ENCODE measurements at places on chromosomes 1 and 21.
A peak's percentile ranks its signal among the peaks of the same experiment; 100 is the strongest.

- DNase-seq, result no peak
Observed at GRCh38 chr1:202072211-202072765, 50.4 kb upstream of the GPR37L1 start.

DNA sequence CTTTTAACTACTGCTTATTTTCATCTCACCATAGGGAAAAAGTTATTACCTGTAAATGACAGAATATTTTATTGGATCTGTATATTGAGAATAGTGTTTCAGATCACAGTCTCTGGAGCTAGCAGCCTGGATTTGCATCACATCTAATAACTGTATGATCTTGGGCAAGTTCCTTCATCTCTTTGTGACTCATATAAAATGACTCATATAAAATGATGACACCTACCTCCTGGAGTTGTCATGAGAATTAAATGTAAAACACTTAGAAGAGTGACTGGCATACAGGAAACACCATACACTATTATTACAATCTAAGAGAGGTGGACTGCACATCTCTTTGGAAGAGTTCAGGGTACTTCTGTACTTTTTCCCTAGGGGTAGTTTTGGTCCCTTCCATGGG, 421.3 kb downstream of the NEGR1 start:
- no peak for DNase-seq

- DNase-seq, result no peak
Observed at GRCh38 chr1:5151511-5151910, 497.1 kb downstream of the AJAP1 start.

- DNase-seq, result peak; percentile 87
Observed at GRCh38 chr1:156122519-156123355, 8.2 kb downstream of the LMNA start.

DNA sequence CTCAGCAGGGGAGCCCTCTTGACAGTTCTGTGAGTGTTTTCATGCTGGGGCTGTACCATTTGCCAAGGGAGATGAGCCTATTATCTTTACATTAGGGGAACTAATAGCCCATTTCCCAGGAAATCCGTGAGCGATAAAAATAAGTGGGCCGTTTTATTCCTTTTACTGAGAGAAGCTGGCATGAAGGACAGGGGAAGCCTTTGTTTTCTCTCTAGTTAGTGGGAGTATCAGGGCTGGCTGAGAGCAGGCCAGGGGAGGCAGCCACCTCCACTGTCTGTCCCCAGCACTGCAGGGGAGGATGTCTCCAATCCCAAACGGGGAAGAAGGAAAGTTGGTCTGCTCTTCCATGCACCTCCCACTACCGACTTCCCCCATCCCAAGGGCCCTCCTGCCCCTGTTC, 2.5 kb downstream of the UBL4B start:
- DNase-seq, result no peak

Measured in osteoblast (primary cell).